ENCODE measurements at places on chromosomes 5 and 9.

GRCh38 chr9:80964374-80964773 is 725.0 kb downstream of the TLE1 start:
- no peak for DNase-seq

- no peak for DNase-seq
Observed at GRCh38 chr5:1987471-1987870, 104.7 kb upstream of the IRX4 start.

GRCh38 chr5:3010953-3011763 is 259.7 kb upstream of the IRX2 start:
- DNase-seq = no peak

DNA sequence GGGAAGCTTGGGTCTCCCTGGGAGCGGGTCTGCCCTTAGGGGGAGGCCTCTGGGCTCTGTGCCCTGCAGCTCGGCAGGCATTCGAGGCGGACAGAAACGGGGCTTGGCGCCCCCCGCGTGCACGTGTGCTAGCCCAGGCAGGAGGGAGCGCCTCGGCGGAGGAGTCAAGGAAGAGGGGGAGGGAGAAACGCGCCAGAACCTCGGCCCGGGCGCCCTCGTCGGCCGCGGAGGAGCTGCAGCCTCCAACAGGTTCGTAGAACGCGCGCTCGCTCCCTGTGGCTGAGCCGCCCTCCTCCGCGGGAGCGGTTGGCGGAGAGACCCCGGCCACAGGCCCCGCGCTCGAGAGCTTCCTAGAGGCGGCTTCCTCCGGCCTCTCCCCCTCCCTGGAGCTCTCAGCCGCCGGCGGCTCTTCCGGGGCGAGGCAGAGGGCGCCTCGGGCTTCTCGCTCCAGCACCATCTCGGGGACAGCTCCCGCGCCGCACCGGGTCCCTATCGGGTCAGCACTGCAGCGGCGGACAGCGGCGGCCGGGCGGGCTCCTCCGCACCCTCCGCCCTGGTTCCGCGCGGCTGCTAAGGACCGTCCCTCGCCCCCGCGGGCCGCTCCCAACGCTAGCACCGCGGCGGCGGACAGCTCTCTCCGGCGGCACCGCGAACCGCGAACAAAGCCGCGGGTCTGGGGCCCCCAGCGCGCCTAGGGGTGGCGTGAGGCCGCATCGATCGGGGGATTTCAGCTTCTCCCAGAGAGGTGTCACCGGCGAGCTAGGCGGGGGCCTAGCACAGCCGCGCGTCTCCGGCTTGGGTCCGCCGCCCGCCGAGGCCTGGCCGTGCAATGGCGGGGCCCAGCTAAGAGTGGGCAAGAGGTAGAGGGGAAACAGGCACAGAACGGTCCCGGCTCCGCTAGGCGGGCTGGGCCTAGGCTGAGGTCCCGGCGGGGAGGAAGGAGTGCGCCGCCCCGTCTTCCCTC is 74.6 kb upstream of the CPLX2 start:
- peak; percentile 90 for DNase-seq

GRCh38 chr9:34454571-34455065 is 3.8 kb downstream of the FAM219A start:
- peak; percentile 68 for DNase-seq

DNA sequence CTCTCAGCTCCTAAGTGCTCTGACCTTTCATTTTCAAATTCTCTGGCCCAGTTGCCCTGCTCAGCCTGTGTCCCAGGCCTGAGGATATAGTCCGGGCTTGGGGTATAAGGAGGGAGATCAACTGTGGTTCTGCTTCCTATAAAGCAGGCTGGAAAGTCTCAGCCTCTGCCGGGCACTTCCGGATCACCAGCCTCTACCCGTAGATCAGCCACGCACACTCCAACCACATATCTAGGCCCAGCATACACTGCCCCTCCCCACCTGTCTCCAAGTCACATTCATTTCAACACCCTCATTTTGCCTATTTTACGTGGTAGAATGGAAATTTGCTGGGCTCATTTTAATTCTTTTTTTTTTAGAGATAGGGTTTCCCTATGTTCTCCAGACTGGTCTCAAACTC is 3.1 kb downstream of the ZER1 start:
- no peak for DNase-seq

- DNase-seq = peak; percentile 51
Observed at GRCh38 chr5:52799358-52799982, 11.8 kb downstream of the ITGA1 start.

DNA sequence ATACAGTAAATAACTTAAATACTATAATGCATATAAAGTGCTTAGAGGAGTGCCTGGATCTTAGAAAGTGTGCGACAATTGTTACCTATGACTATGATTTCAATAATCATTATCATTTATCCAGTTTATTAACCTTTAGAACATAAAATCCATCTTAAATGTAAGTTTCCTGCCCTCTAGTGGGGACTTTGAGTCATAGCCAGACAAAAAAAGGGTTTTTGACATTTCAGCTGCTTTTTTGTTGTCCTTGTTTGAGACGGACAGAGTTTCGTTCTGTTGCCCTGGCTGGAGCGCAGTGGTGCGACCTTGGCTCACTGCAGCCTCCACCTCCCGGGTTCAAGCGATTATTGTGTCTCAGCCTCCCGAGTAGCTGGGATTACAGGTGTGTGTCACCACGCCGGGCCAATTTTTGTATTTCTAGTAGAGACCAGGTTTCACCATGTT is 9.7 kb upstream of the C9orf152 start:
- DNase-seq = no peak

DNA sequence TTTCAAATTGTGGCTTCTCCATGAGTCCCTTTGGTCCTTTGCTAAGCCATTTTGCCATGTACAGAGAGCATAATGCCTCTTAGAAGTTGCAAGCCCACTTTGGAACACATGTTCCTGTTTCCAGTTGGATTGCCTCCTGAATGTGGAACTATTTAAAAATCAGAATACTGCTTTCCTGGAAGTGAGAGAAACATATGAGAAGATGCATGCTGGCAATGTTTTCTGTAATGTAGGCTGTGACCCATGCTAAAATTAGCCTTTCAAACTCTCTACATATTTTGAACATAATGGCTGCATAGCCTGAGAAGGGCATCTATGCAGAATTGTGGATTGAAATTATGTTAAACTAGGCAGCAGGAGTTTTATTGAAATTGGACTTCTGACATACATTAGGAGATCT is 175.5 kb upstream of the PAPPA start:
- no peak for DNase-seq

GRCh38 chr5:8884029-8884428 is 661.8 kb downstream of the SEMA5A start:
- DNase-seq = no peak

Measured in activated CD4-positive, alpha-beta T cell treated with anti-CD3 and anti-CD28 coated beads for 36 hours (primary cell).